Jurkat, Clone E6-1 (cell line): ENCODE measurements at places on chromosomes 5 and 9.

- DNase-seq = no peak
These were observed 146.4 kb downstream of the GCNT1 start for GRCh38 chr9:76605321-76605900.

GRCh38 chr9:105483618-105484017, 35.8 kb downstream of the FSD1L start:
- no peak for DNase-seq

GRCh38 chr9:32518276-32518675, 7.7 kb downstream of the RIGI start:
- no peak for DNase-seq

DNA sequence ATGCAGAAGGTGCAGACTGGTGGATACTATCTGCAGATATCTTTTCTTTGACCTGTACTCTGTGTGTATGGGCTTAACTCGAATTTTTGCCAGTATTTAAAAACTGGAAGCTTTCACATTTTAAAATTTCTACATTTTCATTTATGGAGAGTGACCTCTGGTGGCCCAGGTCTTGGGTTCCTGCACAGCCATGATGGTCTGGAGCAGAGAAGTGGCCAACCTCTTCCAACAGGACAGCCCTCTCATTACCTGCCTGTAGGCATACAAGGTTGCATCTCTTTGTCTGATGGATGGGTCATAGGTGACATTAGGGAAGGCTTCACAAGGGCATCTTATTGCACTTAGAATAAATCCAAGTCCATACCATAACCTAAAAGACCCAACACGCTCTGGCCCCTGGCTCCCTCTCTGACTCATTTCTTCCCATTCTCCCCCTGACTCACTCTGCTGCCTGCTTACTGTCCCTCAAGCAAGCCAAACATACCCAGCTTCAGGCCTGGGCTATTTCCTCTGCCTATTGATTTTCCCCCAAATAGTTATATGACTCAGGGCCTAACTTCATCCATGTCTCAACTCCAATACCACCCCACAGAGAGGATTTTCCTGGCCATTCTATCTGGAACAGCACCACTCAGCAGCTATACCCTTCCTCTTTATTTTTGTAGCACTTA, 113.3 kb upstream of the SLC1A3 start:
- DNase-seq = no peak

GRCh38 chr9:88312045-88312444, 76.2 kb upstream of the SPIN1 start:
- no peak for DNase-seq

DNA sequence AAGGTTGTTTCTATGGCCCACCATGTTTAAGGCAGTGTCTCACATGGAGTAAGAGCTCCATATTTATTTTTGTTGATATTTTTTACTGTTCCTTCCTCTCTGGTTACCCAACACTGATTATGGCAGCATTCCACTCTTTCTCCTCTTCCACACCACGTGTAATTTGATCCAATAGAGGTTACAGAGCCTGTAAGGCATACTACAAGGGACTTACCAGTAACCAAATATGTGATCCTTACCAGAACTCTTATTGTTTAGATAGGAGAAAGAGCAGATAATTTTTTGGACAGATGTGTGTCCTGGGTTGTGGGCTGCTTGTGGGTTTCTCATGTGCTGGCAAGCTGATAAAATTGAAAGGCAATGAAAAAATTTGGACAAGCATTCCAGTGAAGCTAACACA, 261.3 kb downstream of the TMEM167A start:
- DNase-seq = no peak
